ENCODE measurements at places on chromosomes 3 and 15.

DNA sequence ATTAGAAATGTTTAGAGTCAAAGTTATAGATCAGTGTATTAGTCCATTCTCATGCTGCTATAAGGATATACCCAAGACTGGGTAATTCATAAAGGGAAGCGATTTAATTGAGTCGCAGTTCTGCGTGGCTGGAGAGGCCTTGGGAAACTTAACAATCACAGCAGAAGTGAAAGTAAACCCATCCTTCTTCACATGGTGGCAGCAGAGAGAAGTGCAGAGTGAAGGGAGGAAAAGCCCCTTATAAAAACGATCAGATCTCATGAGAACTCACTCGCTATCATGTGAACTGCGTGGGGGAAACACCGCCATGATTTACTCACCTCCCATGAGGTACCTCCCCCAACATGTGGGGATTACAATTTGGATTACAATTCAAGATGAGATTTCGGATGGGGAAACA is 871.5 kb downstream of the DIPK2A start:
- no peak for DNase-seq

DNA sequence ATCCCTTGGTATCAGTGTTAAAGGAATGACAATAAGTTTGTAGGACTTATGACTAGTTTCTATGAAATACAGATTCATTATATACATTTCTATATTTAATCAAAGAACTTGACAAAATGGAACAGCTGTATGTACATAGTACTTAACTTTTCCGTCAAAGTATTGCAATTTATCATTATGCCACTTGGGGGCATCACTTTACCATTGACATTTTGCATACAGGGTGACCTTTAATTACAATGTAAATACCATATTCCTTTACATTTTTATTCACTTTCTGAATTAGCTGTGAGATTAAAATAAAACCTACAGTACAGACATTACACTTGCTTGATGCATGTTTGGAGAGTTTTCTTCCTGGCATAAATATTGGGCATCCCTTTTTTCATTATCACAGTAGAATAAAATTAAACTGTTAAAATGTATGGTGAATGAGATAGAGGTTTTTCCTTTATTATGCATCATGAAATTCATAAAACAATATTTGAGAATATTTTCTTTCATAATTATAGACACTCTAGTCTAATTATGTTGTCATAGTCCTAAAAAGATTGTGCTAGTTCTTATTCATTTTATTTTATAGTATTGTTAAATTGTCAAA is 6.9 kb downstream of the NEK11 start:
- peak; percentile 15 for DNase-seq

- DNase-seq, result no peak
Observed at GRCh38 chr3:14210843-14211594, 32.4 kb downstream of the LSM3 start.

DNA sequence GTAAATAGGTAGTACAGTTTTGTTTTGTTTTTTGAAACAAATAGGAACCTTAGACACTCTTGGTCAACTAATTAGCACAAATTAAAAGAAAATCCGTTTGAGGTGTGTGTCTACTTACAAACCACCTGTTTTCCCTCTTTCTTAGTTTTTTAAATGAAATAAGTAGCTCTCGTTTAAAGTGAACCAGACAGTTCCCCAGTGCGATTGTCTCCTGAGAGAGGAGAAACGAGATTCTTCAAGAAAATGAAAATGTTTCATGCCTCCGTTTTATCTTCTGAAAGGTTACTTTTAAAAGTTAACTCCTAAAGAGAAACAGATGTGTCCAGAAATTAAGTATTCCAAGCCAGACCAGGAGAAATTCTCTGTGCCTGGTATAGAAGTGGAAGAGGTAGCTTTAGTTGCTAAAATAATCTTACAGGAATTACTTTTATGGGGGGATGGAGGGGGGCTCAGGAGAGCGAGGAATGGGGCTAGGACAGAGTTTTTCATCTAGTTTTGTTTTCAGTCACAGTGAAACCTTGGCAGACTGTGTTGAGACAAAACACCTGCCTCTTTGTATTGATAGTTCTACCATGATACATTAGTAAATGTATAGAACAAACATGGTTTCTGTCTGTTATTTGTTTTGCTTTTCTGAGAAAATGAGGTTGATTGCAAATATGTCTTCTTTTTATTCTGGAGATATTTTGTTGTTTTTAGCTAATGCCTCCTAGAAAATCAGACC is 155.1 kb upstream of the CNTN4 start:
- DNase-seq, result no peak

DNA sequence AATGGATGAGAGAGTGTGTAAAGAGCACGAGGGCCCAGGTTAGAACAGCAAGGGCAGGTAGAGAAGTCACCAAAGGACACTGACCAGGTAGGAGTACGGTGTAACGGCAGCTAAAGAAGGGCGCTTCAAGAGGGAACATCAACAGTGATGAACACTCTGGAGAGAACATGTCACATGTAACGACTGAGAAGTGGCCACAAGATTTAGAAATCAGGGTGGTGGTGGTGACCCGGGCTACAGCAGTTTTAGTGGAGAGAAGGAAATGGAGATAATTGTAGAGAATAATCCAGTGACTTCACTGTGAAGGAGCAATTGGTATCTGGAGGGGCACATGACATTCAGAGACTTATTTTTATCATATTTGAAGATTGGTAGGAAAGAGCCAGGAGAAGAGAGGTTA is 1.2 kb upstream of the C15orf40 start:
- DNase-seq, result no peak

- no peak for DNase-seq
Observed at GRCh38 chr3:38207254-38208003, 42.1 kb downstream of the OXSR1 start.

DNA sequence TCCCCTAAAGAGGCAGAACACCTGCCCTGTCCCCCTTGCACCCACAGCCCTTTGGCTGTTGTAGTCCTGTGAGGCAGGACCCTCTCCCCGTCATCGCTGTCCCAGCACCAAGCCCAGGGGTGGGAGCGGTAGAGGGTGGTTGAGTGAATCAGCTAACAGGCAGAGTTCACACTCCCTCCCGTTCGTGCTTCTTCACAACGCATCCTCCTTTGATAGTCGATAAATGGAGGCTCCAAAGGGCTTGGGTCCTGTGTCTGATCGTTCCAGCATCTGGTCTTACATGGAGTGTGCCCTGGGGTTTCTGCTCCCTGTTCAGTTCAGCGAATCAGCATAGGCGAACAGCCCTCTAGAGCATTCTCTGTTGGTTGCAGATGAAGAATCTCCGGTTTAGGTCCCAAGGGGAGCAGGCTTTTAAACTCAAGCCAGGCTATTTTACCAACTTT is 820 bp upstream of the HMCES start:
- DNase-seq, result no peak

DNA sequence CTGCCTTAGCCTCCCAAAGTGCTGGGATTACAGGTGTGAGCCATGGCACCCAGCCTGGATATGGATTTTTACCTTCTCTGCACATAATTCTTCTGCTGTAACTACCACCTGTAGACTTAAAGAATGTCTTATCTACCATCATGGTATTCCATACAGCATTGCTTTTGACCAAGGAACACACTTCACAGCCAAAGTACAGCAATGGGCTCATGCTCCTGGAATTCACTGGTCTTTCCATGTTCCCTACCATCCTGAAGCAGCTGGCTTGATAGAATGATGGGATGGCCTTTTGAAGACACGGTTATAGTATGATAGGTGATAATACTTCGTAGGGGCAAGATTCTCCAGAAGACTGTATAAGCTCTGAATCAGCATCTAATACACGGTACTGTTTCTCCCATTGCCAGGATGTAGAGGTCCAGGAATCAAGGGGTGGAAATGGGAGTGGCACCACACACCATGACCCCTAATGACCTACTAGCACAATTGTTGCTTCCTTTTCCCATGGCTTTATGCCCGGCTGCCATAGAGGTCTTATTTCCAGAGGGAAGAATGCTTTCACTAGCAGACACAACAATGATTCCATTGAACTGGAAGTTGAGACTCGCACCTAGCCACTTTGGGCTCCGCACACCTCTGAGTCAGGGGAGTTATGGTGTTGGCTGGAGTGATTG is 60.9 kb upstream of the CDV3 start:
- DNase-seq, result no peak

GRCh38 chr3:183491923-183492848 is 63.3 kb downstream of the KLHL6 start:
- DNase-seq, result no peak

DNA sequence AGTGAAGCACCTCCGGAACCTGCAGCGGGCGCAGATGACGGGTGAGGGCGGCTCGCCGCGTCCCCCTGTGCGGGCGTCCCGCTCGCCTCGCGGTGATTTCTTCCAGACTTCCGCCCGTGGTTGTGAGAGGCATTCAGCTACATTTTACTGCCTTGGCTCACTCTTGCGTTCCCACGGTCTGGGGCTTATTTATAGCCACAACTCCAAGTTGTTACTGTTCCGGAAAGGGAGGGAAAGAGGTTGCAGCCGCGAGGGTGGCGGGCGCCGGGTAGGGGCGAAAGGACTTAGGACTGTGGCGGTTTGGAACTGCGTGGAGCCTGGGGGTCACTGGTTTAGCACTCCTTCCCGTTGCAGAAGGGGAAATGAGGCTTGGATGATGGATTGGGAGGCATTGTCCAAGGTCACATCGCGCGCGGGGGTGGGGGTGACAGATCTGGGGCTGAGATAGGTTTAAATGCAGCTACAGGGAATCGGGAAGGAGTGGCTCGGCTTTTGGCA is 1.1 kb downstream of the HES1 start:
- DNase-seq, result peak; percentile 33

DNA sequence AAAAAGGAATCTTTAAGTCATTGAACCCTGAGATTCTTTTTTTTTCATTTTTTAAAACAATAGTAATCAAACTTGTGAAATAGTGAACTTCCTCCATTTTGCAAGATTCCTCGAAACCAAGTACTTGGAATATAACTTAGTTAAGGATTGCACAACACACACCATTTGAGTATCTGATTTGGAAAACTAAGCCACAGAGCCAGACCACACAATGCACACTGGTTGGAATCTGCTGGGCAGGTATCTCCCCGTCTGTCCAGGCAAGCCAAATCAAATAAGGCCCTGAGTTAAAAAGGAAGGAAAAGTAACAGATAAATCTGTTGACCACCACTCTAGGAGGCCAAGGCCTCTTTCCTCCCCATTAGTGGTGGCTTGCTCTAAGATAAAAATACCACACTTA is 177.5 kb upstream of the ICE2 start:
- no peak for DNase-seq

GRCh38 chr3:9087831-9088413 is 124.7 kb upstream of the RAD18 start:
- DNase-seq, result no peak

DNA sequence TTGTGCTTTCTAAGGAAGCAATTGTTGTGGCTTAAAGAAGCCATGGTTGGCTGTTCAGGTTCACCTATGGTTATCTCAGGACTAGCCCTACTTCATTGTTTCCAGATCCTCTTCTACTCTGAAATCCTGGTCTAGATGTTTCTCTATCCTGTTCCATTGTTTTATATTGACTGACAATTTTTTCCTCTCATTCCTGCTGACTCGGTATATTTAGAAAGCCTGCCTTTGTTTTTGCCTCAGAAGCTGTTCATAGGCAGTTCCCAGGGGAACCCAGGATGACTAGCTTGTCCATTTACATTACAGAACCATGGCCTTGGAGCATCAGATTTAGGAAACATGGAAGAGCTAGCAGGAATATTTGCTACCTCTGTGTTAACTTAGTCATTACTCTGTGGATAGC is 64.0 kb downstream of the SLC9C1 start:
- DNase-seq, result no peak

GRCh38 chr15:56964182-56964581 is 45.7 kb downstream of the TCF12 start:
- no peak for DNase-seq

GRCh38 chr3:141578202-141578973 is 91.6 kb downstream of the RASA2 start:
- no peak for DNase-seq

DNA sequence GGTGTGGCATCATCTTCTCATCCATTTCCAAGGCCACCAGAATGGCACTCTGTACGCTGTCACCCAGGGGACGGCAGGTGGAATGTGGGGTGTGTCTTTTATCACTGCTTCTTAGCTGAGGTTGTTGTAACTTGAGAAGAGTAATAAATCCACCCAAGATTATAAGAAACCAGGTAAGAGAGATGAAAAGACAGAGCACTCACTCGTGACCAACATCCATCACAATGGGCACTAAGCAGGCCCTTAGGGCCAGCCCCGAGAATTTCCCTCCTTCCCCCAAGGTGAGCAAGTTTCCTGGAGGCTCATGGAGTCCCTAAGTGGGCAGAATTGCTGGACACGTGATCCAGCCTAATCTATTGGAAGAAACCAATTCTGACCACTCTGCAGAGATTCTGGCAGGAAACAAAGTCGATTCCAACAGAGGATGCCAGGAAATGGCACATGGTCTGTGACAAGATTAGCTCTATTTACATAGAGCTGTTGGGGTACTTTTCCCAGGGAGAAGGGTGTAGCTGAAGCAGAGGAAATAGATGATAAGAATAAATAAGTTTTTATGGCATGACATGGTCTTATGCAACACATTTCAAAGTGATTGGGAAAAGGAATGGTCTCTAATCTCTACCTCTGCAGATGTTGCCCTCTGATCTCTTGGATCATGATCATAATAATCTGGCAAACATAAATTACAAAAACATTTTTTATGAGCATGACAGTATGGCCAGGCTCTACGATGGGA is 22.5 kb downstream of the SLC6A20 start:
- DNase-seq, result no peak

DNA sequence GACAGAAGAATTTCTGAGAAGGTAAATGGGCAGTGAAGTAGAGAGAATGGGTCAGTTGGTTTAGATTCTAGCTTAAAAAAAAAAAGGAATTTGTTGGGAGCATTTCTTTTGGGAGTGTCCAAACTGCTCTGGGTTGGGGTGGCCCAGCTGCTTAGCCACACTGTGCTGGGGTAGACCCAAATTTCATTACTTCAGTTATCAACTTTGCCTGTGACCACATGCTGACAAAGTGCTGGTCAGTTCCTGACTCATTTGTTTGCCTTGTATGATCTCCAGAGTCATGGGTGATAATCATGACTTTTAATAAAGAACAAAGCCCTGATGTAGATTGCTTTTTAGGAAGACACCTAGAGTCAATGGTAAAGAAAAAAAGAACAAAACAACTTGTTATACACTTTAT is 121.5 kb upstream of the FGF7 start:
- DNase-seq, result no peak

DNA sequence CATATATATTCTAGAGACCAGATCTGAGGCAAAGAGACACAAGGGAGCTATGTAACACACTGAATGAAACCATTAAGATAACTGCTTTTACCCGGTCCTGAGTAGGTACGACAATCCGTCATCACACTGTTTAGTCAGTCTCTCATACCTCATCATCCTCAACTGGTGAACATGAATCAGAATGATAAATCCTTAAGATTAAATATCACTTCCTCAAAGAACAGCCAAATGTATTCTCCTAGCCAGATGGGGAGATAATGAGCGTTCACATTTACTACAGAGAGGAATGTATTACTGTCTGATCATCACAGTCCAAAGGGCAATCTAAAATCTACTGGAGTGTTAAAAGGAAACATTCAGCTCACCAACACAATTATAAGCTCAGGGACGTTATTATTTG is 319.4 kb upstream of the STAC start:
- peak; percentile 63 for DNase-seq

Measured in DMS153 (cell line).